Stimulated activated CD8-positive, alpha-beta memory T cell treated with anti-CD3 and anti-CD28 coated beads, Interleukin-15, amount 100 ng/mL, for 1 hour (primary cell): ENCODE measurements at places on chromosomes 4 and X.
A peak's percentile ranks its signal among the peaks of the same experiment; 100 is the strongest.

DNA sequence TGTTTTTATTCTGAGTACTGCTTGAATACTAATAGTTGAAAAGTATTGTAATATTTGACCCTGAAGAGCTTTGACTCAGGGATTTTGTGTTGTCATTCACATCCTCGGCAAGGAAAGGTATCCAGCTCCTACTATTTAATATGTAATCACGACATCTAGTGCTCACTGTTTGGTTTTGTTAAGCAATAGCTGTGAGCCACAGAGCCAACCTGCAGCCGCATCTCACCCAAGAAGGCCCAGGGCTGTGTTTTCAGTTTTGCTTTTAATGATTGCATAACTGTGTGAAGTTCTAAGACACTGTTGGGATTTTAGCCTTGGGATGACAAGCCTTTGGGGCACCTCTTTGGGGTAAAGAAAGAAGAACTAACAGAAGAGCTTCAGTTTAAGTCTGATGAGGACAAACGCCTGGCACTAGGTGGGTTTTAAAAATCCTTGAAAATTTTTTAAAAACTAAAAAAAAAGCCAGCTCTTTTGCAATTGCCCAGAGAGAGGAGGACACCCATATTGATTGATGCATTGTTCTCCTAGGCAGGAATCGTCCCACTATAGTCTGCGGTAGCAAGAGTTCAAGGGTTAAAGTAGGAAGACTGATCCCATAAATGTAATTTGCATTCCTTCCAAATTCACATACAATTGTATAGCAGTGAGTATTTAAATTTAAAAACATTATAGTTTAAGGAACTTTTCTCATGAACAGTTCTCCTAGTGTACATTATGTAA, 157.8 kb downstream of the RELL1 start:
- DNase-seq, result no peak

DNA sequence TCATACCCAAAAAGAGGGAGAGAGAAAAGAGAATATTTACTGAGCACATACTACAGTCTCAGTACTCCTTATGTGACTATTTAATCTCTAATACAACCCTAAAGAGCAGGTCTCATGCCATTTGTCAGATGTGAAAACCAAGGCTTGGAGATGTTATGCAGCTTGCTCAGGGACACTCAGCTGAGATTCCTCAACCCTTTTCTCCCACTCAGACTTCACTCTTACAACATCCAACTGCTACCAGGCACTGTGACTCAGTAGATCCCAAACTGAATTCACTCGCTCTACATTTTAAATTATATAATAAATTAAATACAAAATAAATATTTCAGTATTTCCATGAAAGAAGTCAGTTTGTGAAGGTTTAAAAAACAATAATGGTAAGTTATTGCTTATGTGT, 53.7 kb downstream of the TSPAN5 start:
- DNase-seq, result no peak

DNA sequence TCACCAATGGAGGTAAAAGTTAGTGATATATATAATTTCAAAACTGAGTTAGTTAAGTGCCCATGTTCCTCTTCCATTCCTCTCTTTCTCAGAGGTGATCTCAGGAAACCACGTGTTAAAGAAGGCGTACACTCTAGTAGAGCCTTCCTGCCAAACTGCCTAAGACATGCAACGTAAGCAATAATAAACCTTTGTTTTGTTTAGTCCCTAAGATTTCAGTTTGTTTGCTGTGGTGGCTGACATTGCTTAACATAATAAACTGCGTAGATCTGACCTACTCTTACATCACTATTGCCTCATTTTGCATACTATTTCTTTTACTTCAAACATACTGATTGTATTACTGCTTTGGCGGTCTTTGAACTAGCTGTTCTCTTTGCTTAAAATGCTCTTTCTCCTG, 99.2 kb downstream of the JADE1 start:
- no peak for DNase-seq

GRCh38 chr4:151862766-151863165, 102.0 kb upstream of the GATB start:
- DNase-seq, result no peak

- no peak for DNase-seq
Observed at GRCh38 chr4:128384091-128384520, 96.5 kb upstream of the PGRMC2 start.

DNA sequence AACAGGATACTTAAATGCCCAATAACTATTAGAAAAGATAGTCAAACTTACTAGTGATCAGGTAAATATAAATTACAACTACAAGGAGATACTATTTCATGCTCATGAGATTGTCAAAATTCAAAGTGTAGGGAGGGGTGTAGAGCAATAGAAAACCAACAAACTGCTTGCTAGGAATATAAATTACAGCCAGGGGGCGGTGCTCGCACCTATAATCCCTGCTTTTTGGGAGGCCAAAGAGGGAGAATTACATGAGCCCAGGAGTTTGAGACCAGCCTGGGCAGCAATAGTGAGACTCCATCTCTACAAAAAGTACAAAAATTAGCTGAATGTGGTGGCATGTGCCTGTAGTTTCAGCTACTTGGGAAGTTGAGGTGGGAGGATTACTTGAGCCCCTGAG, 556.5 kb upstream of the NR3C2 start:
- DNase-seq, result no peak

GRCh38 chr4:72887152-72887551, 182.4 kb downstream of the COX18 start:
- no peak for DNase-seq

GRCh38 chr4:151323667-151324066, 1.7 kb downstream of the SH3D19 start:
- no peak for DNase-seq

DNA sequence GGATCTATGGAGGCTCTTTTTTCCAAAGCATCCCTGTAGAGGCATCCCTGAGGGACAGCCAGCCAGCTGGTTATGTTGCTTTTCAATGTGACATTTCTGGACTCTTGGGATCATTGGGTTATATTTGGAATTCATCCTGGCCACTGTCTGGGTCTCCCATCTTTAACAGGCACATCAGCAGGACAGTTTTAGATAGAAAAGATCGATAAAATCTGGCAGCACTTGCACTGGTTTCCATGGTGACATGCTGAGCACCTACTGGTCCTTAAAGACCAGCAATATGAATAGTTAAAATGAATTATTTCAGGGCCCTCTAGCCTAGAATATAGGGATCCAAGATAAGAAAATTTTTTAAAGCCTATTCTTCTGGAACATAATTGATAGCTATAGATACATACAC, 151.6 kb downstream of the KDR start:
- no peak for DNase-seq

- no peak for DNase-seq
Observed at GRCh38 chr4:41144812-41145211, 69.5 kb downstream of the APBB2 start.

GRCh38 chr4:137651128-137651527, 118.8 kb upstream of the PCDH18 start:
- DNase-seq, result no peak

DNA sequence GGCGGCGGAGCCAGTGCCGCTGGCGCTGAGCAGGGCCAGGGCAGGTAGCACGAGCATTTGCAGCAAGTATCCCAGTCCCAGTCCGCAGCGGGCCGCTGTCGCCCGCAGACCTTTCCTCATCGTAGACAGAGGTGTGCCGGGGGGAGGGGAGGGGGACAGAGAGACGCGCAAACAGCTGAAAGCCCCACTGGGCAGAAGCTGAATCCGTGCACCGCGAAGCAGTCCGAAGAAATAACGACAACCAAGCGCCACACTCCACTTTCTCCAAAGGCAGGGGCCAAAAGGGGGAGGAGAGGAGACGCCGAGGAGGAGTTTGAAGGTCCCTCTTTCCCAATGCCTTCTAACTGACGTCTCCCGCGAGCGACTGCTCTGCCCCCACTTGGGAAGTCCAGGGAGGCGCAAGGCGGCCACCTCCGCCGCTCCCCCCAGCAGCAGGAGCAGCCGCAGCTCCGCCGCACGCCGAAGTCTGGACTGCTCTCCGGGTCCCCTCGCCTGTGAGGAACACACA, at the start of gene UNC5C:
Gene UNC5C (minus strand): TSS at position 236 of the 508 bp plus-strand sequence.
- no peak for DNase-seq

DNA sequence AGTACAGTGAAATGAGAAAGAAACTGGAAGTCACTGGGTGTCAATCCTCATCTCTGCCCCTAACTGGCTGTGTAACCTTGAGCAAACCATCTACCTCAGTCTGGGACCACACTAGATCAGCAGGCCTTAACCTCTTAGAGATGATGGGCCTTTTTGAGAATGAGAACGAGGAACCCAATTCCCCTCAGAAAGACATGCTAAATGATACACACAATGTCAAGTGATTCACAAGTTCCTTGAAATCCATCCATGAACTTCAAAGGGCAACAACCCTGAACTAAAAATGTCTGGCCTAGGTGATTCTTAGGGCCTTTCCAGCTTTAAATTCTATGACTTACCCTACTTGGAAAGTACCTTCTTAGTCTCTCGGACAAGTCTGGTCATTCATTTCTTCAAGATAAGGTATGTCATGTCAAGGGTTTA, 47.4 kb downstream of the ACSL4 start:
- no peak for DNase-seq

DNA sequence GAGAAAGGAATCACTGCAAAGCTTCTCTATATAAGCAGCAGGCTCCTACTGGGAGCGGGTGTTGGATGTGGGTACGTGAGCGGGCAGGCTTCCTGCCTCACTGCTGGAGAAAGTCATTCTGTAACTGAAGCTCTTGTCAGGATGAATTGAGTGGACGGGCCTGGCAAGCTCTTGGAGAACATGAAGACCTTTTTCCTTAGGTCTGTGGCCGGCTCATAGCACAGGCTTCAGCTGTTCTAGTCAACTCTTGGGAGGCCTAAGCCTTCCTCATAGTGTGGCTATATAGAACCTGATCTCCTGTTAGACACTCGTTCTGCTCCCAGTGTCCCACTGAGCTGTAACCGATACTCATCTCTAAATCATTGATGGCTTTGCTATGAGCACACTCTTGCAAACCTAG, 108.2 kb upstream of the GPC4 start:
- no peak for DNase-seq

- no peak for DNase-seq
Observed at GRCh38 chrX:77167993-77168392, 279.2 kb upstream of the FGF16 start.

- DNase-seq, result peak; percentile 32
Observed at GRCh38 chr4:140252742-140253555, 99.0 kb upstream of the MAML3 start.

- no peak for DNase-seq
Observed at GRCh38 chr4:41784191-41784979, 35.9 kb upstream of the PHOX2B start.

- no peak for DNase-seq
Observed at GRCh38 chr4:113555868-113556267, 205.7 kb downstream of the CAMK2D start.

DNA sequence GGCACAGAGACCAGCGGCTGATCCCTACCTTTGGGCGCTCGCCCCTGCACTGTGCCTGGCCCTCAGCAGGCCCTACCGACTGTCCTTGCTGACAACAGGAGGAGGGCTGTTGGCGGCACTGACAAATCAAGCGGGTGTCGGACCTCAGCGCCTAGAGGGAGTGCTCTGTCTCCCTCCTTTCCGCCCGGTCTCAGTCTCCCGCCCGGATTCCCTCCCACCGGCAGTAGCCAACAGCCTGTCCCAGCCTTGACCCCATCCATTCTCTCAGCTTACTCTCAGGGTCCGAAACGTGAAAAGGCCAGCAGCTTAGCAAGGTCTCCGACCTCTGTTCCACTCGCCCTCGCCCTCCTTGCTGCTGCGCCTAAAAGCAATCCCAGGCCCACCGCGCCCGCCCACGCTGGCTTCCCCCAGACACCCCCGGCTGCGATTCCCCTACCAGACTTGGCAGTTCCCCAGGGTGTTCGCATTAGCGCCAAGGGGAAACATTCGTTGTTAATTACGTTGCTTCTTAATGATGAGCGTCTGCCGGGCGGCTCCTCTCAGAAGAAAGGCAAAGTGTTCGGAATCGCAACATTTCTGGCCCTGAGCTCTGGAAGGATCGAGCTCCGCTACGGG, 96.2 kb downstream of the SOWAHB start:
- no peak for DNase-seq

DNA sequence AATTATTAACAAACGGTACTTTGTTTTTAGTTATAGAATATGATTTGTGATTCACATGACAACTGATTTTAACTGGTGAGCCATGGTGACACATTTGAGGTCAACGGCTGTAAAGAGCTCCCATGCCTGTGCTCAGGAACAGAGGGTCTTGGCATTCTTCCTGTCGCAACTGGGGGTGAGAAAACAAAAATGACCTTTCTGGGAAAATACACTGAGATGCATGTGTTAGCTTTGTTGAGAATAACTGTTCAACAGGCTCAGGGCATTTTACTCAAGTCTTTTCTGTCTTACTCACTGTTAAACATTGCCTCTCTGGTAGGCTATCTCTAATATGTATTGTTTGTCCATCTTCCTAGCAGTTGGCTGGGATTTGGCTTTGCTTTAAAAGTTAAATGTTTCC, 57.1 kb upstream of the HPGD start:
- no peak for DNase-seq

- DNase-seq, result no peak
Observed at GRCh38 chr4:53189011-53189410, 176.8 kb downstream of the SCFD2 start.

DNA sequence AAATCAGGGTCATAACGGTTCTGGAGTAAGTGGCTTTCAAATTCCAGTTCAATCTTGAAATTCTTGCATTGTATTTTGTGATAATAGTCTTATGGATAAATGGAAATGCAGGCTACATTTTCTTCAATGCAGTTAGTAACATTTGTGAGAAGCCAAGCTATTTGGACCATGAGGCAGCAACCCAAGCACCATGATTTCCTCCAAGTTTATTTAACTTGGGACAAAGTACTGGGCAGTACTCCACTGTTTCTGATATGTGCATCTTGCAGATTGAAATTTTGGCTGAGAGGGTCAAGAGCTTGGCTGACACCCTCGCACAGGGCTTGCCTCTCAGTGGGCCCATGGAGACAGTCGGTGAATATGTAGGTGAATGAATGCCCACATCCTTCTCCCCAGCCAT, 39.9 kb downstream of the CNGA2 start:
- DNase-seq, result no peak

DNA sequence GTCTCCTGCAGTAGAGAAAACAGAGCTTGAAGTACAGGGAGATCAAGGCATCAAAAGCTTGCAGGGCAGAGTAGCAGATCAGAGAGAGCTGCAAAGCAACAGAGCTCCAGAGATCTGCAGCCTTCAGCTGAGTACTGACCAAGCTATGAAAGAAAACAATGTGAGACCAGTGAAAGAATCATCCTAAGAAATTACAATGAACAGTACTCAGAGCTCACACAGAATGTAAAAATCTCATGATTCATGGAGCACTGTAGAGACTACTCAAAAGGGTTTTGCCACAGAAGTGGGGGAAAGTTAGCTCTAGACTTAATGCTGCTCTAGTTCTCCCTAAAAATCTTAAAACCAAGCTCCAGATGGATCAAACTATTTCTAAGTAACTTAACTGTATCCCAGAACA, 80.0 kb upstream of the MAB21L2 start:
- DNase-seq, result no peak

- no peak for DNase-seq
Observed at GRCh38 chr4:140330311-140330900, 43.0 kb upstream of the SCOC start.

GRCh38 chrX:149296092-149296491, 209.0 kb downstream of the IDS start:
- DNase-seq, result no peak

DNA sequence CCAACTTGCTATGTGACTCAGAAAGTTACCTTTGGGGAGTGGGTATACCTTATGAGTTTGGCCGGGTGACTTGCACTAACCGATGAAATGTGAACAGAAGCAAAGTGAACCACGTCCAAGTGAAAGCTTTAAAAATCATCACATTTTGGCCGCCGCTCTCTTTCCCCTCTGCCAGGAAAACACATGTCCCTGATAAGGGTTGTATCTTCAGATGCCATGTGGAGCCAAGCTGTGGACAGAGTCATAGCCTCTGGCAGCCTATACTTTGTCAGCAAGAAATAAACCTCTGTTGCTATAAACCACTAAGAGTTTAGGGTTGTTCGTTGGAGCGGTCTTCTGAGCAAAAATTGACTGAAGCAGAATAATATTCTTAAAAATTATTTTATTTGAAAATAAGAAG, 92.3 kb downstream of the PRDM5 start:
- no peak for DNase-seq
